Mucosa of gallbladder (tissue), 1 donor: ENCODE measurements at places on chromosomes 5 and 9. TPM values are rescaled to one million over a fixed set of nuclear protein-coding genes. Genes with fewer than 3 reads are reported as not detected.

PCDHB16 gene
- 3.0 TPM for total RNA-seq

GRCh38 chr9:37151812-37152211 lies 31.4 kb downstream of the ZCCHC7 start:
- no peak for DNase-seq

DNA sequence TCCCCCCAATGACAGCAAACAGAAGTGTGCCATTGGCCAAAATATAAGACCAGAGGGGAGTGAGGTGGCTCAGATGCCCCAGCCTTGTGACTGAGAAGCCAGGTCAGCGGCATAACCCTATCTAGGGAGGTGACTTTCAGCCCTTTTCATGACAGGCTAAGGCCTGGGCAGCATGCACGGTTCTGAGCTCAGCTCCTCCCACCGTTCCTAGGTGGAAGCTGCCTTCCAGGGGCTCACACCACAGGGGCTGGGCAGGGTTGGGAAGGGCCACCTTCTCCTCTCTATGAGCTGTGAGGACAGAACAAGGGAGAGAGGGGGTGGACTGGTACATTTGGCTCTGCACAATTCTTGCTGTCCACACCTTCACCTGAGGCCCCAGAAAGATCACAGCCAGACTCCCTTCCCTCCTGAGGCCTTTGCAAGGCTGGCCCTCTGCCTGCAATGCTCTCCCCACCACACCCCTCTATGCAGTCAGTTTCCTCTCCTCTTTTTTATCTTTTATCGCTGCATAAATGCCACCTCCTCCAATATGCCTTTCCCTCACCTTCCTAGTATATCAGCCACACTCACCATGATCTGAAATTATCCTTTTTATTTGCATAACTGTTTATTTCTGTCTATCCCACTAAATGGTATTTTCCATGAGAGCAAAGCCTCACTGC lies 5.1 kb upstream of the EGR1 start:
- no peak for DNase-seq

GRCh38 chr5:10863763-10864383 lies 102.8 kb upstream of the DAP start:
- peak; percentile 41 for DNase-seq

- DNase-seq = no peak
Observed at GRCh38 chr5:27011274-27011673, 27.1 kb downstream of the CDH9 start.

DNA sequence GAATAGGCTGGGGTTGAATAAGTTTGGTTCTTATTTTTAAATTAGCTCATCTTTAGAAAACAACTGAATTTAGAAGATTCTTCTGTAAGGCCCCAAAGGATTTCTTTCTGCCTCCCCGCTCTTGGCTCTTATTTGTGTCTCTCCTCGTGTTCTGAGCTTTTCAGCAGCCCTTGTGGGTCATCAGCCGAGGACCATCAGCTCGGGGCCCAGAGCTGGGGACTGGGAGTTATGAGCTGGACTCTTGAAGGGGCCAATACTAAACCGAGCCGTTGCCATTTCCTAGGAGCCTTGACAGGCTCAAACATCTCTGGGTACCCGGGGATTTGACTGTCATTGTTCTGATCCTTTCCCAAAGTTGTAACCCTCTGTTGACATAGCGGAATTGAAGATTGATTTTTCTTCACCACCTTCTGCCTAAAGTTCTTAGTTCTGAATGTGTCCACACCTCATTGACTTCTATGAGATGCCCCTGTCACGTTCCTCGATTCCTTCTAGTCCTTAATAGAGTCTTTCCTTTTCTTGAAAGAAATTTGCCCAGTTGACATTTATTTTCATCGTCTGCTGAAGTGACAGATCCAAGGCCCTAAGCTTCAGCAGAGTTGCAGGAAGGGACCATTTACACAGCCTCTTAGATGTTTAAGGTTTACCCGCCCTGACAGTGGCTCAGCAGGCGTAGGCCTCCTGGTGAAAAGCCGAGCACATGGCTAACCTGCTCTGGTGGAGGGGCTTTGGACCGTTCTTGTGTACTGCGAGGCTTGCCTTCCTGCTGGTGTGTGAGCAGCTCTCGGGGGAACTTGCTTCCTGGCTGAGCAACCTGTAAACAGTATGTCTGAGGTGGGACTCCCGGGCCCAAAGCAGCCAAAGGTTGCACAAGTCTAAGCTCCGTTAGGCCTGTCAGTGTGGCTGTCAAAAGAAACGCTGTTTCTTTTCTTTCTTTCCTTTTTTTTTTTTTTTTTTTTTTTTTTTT lies 24.0 kb downstream of the ABL1 start:
- DNase-seq = no peak

DNA sequence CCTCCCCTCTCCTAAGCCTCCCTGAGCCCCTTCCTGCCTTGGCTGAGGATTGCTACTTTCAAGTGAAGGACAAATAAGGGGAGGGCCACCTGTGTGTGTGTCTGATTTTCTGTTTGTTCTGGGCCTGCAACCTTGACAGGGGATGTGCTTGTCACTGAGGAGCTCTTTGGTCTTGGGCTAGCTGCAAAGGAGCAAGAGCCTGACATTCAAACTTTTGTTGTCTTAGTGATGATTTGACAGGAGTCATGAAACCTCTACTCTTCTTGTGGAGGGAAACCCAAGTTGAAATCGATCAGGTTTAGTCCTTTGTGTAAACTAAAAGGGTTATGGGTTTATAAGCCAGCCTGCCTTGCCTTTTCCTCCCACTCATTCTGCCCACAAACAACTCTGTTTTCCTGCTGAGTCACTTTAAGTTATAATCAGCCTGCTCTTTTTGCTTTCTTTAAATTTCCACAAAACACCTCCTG lies 16.9 kb downstream of the CLTA start:
- no peak for DNase-seq

BARHL1 gene
- total RNA-seq = not detected

- DNase-seq = no peak
Observed at GRCh38 chr5:79436224-79436623, 77.7 kb downstream of the HOMER1 start.

GRCh38 chr5:151196556-151197290 lies 27.2 kb downstream of the CCDC69 start:
- no peak for DNase-seq

GRCh38 chr9:13929013-13929412 lies 384.9 kb downstream of the NFIB start:
- no peak for DNase-seq

PNPLA7 gene
- 16.5 TPM for total RNA-seq

KLF4 gene
- 21.8 TPM for total RNA-seq

- DNase-seq = no peak
Observed at GRCh38 chr5:130605234-130605633, 559.8 kb downstream of the HINT1 start.

GRCh38 chr9:73426269-73426668 lies 274.6 kb downstream of the ANXA1 start:
- no peak for DNase-seq

GRCh38 chr9:123431581-123431980 lies 75.6 kb downstream of the CRB2 start:
- no peak for DNase-seq

DNA sequence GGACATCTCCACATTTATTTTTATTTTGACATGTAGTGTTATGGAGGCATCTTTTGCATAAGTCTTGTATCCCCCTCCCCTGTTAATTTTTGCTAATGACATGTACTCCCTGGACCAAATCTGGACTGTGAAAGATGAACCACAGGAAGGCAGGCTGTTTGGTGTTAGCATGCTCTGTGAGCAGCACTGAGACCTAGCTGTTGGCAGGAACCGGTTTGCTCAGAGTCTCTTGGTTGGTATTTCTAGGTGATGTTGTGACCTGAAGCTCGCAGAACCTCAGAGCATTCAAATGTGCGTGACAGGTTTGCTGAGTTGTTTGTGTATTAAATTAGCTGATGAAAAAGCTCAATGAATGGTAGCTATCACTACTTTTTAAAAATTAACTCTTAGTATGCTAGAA lies 53.6 kb upstream of the PHF2 start:
- no peak for DNase-seq

GRCh38 chr5:31047007-31047406 lies 146.5 kb upstream of the CDH6 start:
- DNase-seq = no peak

SLC34A3 gene
- 0.49 TPM for total RNA-seq
